ENCODE measurements at places on chromosomes 6 and 20. TPM values are rescaled to one million over a fixed set of nuclear protein-coding genes. Genes with fewer than 3 reads are reported as not detected.

The TPBG gene
- total RNA-seq, result 83.3 TPM

The SCUBE3 gene
- 35.5 TPM for total RNA-seq

The HUS1B gene
- total RNA-seq, result not detected

The RUNX2 gene
- 8.0 TPM for total RNA-seq

The PPP1R14C gene
- not detected for total RNA-seq

The TSHZ2 gene
- under 0.01 TPM for total RNA-seq

The BPIFA2 gene
- not detected for total RNA-seq

The SPDEF gene
- total RNA-seq, result not detected

The REPS1 gene
- total RNA-seq, result 16.7 TPM
